Foreskin melanocyte (primary cell): ENCODE measurements at places on chromosomes 2 and 18.

DNA sequence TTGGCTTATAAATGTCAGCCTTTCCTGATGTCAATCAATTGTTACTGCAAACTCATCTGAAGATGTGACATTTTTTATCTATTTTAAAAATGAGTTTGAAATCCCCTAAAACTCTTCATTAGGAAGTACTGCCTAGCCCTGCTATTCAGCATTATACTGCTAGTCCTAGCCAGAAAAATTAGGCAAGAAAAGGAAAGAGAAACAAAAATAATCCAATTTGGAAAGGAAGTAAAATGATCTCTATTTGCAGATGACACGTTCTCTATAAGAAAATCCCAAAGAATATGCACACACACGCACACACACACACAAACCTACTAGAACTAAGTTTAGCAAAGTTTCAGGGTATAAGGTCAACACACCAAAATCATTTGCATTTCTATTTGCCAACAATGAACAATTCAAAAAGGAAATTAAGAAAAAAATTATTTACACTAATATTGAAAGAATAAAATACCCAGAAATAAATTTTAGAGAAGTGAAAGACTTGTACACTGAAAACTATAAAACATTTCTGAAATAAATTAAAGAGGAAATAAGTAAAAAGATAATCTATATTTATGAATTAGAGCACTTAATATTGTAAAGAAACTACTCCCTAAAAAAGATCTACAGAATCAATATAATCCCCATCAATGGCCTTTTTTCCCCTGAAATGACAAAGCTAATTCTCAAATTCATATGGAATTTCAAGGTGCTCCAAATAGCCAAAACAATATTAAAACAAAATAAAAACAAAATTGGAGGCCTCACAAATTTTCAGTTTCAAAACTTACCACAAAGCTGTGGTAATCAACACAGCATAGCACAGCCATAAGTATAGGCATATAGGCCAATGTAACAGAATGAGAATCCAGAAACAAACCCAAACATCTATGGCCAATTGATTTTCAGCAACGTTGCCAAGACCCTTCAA, 433.7 kb upstream of the TRIB2 start:
- no peak for DNase-seq

DNA sequence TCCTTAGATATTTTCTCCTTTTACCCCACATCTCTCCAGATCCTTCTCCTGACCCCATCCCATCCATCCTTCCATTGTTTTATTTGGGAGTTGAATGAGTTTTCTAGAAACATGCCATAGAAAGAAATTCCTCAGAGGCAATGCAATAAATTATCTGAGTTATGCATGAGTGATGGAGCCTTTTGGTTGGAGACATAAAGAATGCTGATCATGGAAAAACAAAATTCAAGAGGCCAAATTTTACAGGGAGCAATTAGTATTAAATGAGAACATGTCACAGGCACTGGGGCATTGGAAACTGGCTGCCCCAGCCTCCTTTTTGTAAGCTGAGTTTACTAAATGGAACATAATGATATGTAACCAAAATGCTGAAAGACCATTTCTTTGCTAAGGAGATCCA, 74.2 kb upstream of the LCLAT1 start:
- DNase-seq = no peak

GRCh38 chr2:2573205-2573604, 242.1 kb upstream of the MYT1L start:
- no peak for DNase-seq

GRCh38 chr2:71877636-71878035, 270.0 kb downstream of the CYP26B1 start:
- no peak for DNase-seq

GRCh38 chr2:218882461-218882816, 1.8 kb downstream of the WNT10A start:
- no peak for DNase-seq

GRCh38 chr18:79680100-79680879, 687 bp downstream of the CTDP1 start:
- peak; percentile 24 for DNase-seq

DNA sequence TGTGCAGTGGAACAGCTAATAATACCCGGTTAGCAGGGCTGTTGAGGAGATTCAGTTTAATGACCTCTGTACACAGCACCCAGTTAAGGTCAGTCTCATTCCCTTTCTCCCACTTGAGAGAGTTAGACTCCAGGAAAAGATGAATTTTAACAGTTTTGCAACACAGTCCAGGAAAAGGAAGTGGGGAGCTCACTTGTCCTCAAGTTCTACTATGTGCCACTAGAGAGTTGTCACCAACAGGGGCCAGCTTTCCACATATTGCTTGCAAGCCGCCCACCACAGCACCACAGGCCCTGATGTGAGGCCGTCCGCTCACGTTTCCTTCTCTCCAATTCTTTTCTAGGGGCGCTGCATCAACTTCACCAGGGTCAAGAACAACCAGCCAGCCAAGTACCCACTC, 142.1 kb downstream of the GFPT1 start:
- no peak for DNase-seq

DNA sequence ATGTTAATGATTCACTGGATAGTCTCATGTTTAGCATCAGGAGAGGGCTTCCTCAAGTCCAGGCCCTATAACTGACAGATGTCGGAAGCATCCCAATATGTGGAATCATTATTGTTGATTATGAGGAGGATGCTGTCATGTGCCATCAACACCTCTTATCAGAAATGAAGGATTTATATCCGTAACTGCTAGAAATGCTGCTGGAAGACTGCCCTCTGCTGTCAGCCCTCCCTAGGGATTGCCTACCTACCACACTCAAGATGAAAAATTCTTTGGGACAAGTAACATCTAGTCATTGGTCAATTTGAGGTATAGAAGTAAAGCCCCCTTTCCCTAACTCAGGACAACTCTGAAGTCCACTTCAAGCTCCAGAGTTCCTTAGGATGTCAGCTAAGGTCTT, 1166.5 kb upstream of the NXPH2 start:
- DNase-seq = no peak

DNA sequence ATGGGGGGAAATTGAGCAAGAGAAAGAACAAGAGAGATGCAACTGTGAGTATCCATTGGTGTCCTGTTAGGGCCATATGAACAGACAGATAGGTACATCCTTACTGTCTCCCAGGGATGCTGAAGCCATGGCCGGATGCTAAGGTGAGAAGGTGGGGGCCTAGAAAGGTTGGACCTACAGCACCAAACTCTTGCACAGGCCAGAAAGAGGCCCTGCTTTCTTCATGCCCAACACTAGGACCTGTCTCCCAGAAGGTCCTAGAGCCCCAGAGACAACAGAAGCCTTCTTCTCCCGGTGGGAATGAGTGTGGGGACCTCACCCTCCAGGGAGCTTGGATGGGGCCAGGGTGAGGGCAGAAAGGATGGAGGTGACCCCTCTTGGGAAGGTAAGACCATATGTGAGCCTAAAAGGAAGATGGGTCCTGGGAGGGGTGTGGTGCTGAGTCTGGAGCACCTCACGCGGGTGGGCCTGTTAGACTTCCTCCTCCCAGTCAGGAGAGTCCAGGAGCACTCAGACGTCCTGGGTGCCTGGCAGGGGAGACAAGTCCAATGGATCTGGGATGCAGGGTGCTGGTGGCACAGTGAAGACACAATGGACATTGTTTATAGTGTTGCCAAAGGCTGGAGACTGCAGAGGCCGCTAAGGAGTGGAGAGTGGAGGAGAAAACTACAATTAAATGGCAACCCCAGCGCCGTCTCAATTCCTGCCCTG, 265.3 kb downstream of the CYP26B1 start:
- no peak for DNase-seq

- DNase-seq = no peak
Observed at GRCh38 chr18:27656905-27657304, 471.8 kb upstream of the CHST9 start.

GRCh38 chr2:225894236-225894980, 494.9 kb downstream of the NYAP2 start:
- DNase-seq = no peak

DNA sequence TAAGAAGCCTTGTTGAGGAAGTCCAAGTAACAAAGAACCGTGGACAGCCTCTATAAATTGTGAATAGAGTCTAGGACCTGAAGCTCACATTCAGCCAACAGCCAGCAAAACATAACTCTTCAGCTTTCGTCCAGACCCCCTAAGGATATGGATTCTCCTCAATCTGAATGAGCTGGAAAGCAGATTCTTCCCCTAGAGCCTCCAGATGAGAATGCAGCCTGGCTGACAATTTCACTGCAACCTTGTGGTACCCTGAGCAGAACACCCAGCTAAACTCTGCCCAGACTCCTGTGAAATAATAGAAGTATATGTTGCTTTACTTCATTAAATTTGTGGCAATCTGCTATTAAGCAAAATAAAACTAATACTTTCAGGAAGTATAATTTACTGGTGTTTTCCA, 483.5 kb upstream of the SLC8A1 start:
- no peak for DNase-seq

GRCh38 chr2:236607471-236608187, 38.0 kb downstream of the ACKR3 start:
- DNase-seq = no peak

DNA sequence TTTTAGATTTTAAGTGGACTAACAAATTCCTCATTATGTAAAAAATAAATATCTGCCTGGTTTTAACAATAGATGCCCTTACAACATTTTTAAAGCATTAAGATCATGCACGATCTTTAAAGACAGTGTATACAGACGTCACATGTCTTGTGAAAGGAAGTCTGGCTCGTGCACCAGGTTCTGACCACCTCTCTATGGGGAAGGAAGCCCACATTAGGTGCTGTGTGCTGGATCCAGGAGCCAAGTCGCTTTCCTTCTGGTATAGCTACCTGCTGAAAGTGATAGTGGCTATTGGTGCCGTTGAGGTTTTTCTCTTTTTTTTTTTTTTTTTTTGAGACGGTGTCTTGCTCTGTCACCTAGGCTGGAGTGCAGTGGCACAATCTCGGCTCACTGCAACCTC, 116.5 kb downstream of the NCK2 start:
- no peak for DNase-seq

DNA sequence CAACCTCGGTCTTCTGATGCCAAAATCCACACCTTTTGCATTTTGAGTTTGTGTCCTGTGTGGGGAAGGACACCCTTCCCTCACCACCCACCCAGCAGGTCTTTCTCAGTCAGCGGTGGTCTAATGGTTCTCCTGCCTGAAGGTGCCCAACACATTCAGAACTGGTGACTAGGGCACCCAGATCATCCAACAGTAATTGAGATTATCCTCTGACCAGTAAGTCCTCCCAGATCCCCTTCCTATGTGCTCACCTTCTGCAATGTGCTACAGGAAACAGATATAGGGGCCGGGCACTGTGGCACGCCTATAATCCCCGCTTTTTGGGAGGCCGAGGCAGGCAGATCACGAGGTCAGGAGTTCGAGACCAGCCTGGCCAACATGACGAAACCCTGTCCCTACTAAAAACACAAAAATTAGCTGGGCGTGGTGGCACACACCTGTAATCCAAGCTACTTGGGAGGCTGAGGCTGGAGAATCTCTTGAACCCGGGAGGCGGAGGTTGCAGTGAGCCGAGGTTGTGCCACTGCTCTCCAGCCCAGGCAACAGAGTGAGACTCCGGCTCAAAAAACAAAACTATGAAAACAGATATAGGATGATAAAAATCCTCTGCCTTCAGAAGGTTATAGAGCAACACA, 56.2 kb downstream of the REEP1 start:
- DNase-seq = no peak

GRCh38 chr2:229725716-229726574, 11.6 kb upstream of the DNER start:
- peak; percentile 52 for DNase-seq

GRCh38 chr2:216350214-216350791, 22.0 kb downstream of the MARCHF4 start:
- no peak for DNase-seq

GRCh38 chr18:37636831-37637477, 71.4 kb upstream of the CELF4 start:
- no peak for DNase-seq

DNA sequence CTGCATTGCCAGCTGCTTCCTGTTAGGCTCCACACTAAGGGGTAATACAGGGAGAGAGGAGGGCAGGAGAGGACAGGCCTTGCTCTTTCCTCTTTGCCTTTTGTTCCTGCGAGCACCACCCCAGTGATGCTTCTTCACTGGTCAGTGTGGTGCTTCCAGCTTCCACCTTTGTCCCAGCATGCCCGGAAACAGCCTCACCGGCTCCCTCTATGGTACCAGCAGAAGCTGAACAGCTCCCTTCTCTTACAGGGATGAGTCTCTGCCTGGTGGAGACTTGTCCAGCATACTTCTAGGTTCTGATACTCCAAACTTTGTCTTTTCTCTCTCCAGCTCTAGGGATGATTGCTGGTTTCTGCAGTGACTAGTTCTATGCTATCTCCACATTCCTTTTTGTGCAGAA, 413.3 kb downstream of the TSN start:
- DNase-seq = no peak

- no peak for DNase-seq
Observed at GRCh38 chr2:41572154-41572553, 475.7 kb upstream of the PKDCC start.

- no peak for DNase-seq
Observed at GRCh38 chr2:41941831-41942230, 106.0 kb upstream of the PKDCC start.

DNA sequence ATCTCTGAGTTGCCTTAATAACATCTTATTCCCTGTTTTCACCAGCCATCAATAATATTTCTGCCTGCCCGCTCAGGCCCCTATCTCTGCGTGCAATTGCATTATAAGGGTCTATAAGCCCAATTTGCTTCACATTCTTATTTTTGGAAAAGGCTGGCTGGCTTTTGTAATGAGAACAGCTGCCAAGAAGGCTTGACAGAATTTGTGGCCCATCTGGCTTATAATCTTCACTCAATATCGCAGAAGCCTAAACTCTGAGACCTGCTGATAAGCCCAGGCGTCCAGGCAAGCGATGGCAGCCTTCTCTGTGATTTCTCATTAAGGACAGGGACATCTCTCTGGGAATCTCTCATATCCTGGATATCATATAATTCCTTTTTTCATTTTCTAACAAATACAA, 1618.6 kb upstream of the CELF4 start:
- no peak for DNase-seq

- no peak for DNase-seq
Observed at GRCh38 chr18:75154997-75155396, 53.9 kb downstream of the PTGR3 start.

GRCh38 chr2:102336502-102336945, 19.1 kb upstream of the IL18R1 start:
- DNase-seq = no peak

DNA sequence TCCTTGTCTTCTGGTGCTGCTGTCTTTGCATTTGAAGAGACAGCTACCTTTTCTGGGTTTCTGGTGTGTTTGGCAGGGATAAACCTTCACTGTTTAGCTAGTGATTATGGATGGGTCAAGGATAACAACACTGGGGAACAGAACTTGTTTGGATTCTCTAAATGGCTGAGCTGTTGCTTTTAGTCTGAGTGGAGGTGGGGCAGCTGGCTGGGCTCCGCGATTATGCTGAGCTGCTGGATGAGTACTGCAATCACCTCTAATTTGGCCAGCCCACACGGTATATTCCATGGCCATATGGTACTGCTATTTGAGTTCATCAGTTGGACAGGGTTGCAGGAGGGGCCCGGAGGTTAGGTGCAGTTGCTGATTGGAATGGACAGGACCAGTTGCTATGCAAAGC, 361.6 kb upstream of the TFPI start:
- no peak for DNase-seq
